ENCODE measurements at places on chromosomes 3 and 15.
A peak's percentile ranks its signal among the peaks of the same experiment; 100 is the strongest.

DNA sequence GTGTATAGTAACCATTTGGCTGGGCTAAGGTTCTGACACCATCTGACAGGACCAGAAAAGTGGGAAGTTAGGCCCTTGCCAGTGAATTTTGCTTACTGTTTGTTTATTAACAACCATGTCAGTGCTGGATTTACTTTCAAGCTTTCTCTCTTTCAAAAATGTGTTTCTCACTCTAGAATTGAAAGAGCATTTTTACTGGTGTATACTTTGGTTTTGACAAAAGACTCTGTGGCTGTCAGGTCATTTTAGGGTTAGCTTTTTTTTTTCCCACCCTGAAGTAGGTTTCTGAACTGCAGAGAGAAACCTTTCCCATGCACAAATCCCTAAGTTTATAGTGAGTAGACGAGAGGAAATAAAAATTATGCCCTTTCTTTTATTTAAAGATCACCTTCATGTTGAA lies 230.0 kb upstream of the TBC1D5 start:
- no peak for DNase-seq

DNA sequence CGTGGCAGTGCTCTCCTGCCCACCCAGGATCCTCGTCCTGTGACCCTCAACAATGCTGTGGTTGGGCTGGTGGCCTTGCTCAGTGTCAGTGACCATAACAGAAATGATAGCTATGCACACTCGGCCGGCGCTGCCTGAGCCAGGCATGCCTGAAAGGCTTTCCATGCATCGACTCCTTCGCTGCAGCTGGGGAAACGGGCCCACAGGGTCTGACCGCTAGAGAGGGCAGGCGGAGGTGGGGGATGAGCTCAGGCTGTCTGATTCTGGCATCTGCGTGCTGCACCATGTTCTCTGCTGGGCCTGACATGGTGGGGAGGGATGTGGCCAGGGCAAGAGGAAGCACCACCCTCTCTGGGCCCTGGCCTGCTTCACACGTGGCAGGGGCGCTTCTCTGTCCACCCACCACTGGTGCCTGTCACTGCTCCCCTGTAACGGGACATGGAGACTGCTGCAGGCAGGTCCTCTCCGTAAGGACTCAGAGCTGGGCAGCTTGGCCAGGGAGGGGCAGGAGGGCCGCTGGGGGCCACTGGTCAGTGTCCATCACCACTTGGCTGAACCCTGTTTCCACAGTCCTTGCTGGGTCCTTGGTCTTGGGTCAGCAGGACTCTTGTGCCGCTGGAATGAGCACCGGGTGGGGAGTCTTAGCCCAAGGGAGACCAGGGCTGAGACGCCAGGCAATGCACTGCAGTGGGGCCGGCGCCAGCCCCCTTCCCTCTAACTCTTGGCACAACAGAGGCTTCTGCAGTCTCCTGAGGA lies 64.1 kb upstream of the RPL32 start:
- no peak for DNase-seq

GRCh38 chr3:119585856-119586570 lies 6.7 kb downstream of the ADPRH start:
- no peak for DNase-seq

DNA sequence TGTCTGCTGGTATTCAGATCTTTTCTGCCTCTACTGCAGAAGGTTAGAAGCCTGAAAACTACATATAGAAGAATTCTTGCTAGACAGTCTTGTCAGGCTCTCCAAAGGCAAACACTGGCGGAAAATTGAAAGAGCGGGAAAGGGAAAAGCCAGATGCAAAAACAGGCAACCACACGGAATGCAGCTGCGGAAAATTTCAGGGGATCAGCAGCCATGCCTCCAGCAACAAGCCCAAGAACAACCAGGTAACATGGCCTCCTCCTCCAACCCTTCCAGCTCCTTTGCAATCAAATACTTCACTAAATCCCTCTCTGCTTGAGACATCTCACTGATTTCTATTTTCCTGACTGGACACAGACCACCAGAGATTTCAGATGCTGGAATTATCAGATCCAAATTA lies 9.6 kb downstream of the UBP1 start:
- DNase-seq = no peak

- no peak for DNase-seq
Measured at GRCh38 chr3:189239616-189240015, 67.8 kb downstream of the TPRG1 start.

GRCh38 chr3:183455089-183455488 lies 26.7 kb upstream of the MCF2L2 start:
- no peak for DNase-seq

- DNase-seq = no peak
Measured at GRCh38 chr3:152056987-152057386, 183.5 kb downstream of the SUCNR1 start.

DNA sequence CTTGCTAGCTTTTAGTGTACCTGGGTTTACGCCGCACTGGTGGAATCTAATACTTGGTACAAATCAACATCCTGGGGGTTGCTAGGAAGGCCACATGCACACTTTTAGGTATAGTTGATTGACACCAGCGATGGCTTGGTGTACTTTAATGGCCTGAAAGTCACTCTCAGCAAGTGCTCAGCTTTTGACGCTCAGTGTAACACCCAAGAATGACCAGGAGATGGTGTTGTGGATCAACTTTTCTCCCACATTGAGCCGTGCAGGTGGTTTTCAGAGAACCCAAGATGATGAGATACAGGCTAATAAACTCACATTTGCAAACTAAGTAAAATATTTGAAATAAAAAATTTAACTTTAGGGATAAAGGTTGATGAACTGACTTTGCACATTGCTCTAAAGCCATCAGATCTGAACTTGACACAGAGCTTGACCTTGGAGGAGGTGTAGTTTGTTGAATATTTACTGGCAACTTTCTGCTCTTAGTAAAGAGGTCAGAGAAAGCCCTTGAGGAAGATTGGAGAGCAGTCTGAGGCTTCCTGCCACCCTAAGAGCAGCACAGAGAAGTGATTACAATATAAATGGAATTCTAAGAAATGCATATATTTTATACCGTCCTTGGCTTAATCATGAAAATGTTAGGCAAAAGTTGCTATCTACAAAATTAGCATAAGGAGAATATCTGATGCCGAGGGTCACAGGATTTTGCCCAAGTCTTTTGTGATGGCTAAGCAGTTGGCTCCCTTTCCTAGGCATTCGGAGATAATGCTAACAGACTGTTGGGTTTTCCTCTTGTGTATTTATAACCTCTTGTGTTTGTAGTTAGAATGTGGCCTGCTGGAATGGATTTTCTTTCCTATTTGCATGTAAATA lies 143.4 kb upstream of the RASGRP1 start:
- no peak for DNase-seq

- no peak for DNase-seq
Measured at GRCh38 chr3:123623346-123623880, 38.6 kb upstream of the HACD2 start.

- DNase-seq = no peak
Measured at GRCh38 chr15:29480949-29481348, 211.3 kb upstream of the NSMCE3 start.

- DNase-seq = no peak
Measured at GRCh38 chr3:188583341-188584161, 429.6 kb downstream of the LPP start.

- DNase-seq = no peak
Measured at GRCh38 chr15:55590788-55591187, 2.6 kb upstream of the PYGO1 start.

- DNase-seq = no peak
Measured at GRCh38 chr15:82664021-82664420, 16.9 kb upstream of the CPEB1 start.

- no peak for DNase-seq
Measured at GRCh38 chr3:17755836-17756235, 13.4 kb upstream of the TBC1D5 start.

- no peak for DNase-seq
Measured at GRCh38 chr3:64748244-64748904, 60.6 kb upstream of the ADAMTS9 start.

DNA sequence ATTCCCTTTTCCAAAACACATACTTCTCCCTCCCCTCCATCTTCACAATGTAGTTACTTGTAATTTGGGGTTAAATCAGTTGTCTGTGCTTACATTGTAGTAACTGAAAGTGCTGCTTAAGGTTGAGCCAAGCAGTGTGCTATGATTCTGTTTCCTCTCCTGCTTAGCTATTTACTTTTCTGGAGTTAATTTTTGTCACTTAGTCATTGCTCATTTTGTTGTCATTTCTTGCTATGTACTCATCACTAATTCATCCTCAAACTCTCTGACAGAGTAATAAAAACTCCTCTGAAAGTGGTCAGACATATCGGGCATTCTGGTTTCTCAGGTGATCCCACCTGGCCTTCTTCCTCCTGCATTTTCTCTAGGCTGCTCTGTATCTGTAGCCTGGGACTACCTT lies 80.7 kb downstream of the PPARG start:
- DNase-seq = no peak

- DNase-seq = no peak
Measured at GRCh38 chr3:7798276-7798675, 703.3 kb upstream of the LMCD1 start.

- no peak for DNase-seq
Measured at GRCh38 chr3:129829640-129830039, 63.9 kb downstream of the TMCC1 start.

- DNase-seq = no peak
Measured at GRCh38 chr15:59473226-59473625, 35.2 kb downstream of the FAM81A start.

GRCh38 chr15:38547255-38547997 lies 17.2 kb downstream of the RASGRP1 start:
- DNase-seq = no peak

- no peak for DNase-seq
Measured at GRCh38 chr3:13927295-13927694, 47.4 kb upstream of the WNT7A start.

- no peak for DNase-seq
Measured at GRCh38 chr3:60610441-60611112, 640.7 kb downstream of the FHIT start.

GRCh38 chr3:113441051-113441770 lies at the start of gene CFAP44:
CFAP44 (minus strand) TSS chr3:113441493; CDS start chr3:113433664, 7,829 bp downstream.
- no peak for DNase-seq

- DNase-seq = no peak
Measured at GRCh38 chr15:27850050-27850449, 249.1 kb downstream of the OCA2 start.

- no peak for DNase-seq
Measured at GRCh38 chr3:59545374-59545773, 495.5 kb upstream of the CFAP20DC start.

GRCh38 chr3:70882104-70882503 lies 569.7 kb upstream of the MDFIC2 start:
- no peak for DNase-seq

DNA sequence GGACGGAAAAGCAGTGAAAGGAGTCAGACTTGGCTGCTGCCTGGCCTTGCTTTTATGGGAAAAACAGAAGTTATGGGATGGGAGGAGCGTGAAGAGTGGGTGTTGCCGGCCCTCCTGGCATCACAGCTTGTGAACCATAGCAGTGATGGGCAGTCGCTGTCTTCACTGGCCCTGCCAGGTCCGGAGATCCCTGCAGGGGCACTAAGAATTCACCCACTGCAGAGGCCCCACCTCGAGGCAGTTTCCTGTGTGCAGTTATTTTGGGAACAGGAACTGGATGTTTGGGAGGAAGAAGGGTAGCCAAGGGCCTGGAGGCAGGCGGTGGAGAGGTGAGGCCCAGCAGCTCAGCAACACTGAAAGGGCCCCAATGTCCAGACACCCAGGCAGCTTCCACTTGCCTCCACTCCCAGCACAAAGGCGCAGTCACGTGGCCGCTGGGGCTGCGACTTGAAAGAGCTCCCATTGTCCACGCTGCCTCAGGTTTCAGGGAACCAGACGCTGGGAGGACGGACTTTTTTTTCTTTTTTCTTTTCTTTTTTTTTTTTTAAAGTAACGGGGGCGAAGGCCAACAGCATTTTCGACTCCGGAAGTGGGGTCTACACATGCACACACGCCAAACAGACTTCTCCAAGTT lies 255.6 kb downstream of the ZNF621 start:
- peak; percentile 49 for DNase-seq

DNA sequence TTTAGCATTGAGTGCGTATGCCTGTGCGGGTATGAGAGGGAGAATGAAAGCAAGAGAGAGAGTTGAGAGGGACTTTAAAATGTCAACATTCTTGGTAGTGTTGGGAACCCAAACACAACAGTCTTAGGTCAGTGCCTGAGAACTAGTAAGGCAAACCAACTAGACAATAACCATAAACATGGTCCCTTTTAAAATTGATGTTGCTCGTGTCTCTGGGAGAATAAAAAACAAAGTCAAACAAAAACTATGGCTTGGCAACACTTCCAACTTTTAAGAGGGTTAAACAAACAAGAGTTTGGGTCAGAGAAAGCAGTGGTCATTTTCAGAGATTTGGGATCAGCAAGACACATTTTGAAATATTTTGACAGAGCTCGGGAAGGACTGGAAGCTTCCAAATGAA lies 146.7 kb upstream of the THBS1 start:
- DNase-seq = no peak

DNA sequence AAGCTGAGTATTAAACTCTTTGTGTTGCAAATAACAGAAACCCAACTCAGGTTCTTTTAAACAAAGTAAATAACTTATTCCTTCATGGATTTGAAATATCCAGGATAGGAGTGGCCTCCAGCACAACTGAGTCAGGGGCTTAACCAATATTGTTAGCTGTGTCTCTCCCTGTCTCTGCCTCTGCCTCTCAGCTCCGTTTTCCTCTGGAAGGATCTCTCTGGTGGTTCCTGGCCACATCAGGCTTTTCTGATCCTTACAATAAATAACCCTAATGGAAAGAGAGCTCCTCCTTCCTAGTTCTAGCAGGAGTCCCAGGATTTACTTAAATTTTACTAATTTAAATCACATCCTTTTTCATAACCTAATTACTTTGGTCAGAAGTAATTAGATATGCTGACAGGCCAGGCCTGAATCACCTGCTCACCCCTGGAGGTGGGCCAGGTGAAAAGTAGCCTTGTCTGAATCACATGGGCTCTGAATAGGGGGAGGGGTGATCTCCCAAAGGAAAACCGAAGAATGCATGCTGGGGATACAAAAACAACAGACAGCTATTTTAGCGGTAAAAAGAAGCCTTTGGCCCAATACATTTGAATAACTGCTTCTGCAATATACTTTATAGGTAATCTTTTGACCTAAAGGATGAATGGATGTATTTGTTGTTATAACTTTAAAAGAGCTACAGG lies 75.4 kb downstream of the REC114 start:
- DNase-seq = no peak

GRCh38 chr3:19213603-19214220 lies 65.4 kb downstream of the KCNH8 start:
- DNase-seq = no peak

- DNase-seq = peak; percentile 8
Measured at GRCh38 chr3:28726840-28727239, 378.2 kb upstream of the AZI2 start.

- DNase-seq = no peak
Measured at GRCh38 chr3:186909078-186909853, 21.1 kb upstream of the ST6GAL1 start.

Measured in NCI-H1092 (cell line).